Sigmoid colon (tissue), 7 donors: ENCODE measurements at places on chromosomes 6 and 20. TPM values are rescaled to one million over a fixed set of nuclear protein-coding genes. Genes with fewer than 3 reads are reported as not detected.

The GNMT gene
- total RNA-seq, result not detected

The SYCP2 gene
- 7.8 TPM for total RNA-seq

The COL9A1 gene
- total RNA-seq, result not detected

The FOXC1 gene
- total RNA-seq, result 1.5 TPM

The SPO11 gene
- not detected for total RNA-seq

The MATN4 gene
- not detected for total RNA-seq

The MAP3K4 gene
- 79.2 TPM for total RNA-seq

The CST1 gene
- not detected for total RNA-seq

The DEFB124 gene
- total RNA-seq, result not detected

The IL17A gene
- not detected for total RNA-seq

The EEF1A2 gene
- 12.7 TPM for total RNA-seq

The HEY2 gene
- 3.9 TPM for total RNA-seq

The PLEKHG1 gene
- total RNA-seq, result 9.4 TPM

The GPLD1 gene
- total RNA-seq, result 7.2 TPM

The C20orf202 gene
- total RNA-seq, result not detected

The CDC40 gene
- 23.9 TPM for total RNA-seq

The TDP2 gene
- 62.4 TPM for total RNA-seq

The MEI4 gene
- not detected for total RNA-seq

The DLK2 gene
- total RNA-seq, result not detected

The SPEF1 gene
- 0.81 TPM for total RNA-seq
